Stimulated activated CD4-positive, alpha-beta T cell treated with anti-CD3 and anti-CD28 coated beads, TNF-alpha, amount 100 ng/mL, for 48 hours (primary cell): ENCODE measurements at places on chromosomes 7 and 10.

- DNase-seq, result no peak
Measured at GRCh38 chr10:1846032-1846431, 108.7 kb upstream of the ADARB2 start.

GRCh38 chr10:34698979-34699378 lies 116.1 kb downstream of the PARD3 start:
- no peak for DNase-seq

DNA sequence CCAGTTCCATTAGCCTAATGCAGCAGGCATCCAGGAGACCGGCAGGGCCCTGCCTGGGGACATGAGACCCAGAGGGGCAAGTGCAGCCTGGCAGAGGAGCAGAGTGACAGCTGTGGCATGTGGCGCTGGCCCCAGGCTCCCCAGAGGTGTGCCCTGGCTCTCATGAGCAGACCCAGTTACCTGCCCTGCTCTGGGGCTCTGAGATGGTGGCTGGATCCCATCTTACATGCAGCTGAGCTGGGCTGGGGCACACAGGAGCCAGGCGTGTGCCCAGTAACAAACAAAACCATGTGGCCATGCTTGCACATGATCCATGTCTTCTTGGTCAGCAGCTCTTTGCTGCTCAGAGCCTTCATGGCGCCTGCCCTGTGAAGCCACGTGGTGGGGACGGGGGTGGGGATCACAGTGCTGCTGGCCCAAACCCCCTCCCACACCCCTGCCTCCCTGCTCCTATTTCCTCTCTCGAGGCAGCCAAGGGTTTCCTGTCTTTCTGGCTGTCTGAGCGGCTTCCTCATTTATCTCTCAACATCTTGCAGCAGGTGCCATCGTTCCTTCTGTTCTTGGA lies 40.3 kb upstream of the GTF2I start:
- no peak for DNase-seq

- no peak for DNase-seq
Measured at GRCh38 chr10:129421399-129422010, 45.5 kb upstream of the MGMT start.

GRCh38 chr7:79668292-79668691 lies 214.8 kb upstream of the MAGI2 start:
- DNase-seq, result no peak
